Mesenteric fat pad (tissue), 1 donor: ENCODE measurements at places on chromosomes 7 and 10. TPM values are rescaled to one million over a fixed set of nuclear protein-coding genes. Genes with fewer than 3 reads are reported as not detected.

- DNase-seq = no peak
These were observed 236.1 kb upstream of the BMPER start for GRCh38 chr7:33669251-33669670.

- no peak for DNase-seq
These were observed 98.1 kb upstream of the RSU1 start for GRCh38 chr10:16915300-16915699.

DNA sequence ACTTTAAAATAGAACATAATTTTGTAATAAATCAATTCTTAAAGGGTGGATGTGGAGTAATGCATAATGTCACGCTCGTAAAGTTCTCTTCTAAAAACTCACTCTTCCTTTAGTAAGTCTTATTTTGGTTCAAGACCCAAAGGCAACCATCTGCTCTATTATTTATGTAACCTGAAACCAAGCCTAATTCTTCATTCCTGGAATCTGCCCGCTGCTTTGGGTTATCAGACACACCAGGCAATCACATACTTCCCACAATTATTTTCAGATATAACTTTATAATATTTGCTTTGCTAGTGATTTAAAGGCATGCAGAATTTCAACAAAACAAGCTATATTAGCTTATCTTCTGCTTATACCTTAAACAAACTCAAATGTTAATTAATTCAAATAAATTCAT is 39.0 kb downstream of the RAB11FIP2 start:
- no peak for DNase-seq

DNA sequence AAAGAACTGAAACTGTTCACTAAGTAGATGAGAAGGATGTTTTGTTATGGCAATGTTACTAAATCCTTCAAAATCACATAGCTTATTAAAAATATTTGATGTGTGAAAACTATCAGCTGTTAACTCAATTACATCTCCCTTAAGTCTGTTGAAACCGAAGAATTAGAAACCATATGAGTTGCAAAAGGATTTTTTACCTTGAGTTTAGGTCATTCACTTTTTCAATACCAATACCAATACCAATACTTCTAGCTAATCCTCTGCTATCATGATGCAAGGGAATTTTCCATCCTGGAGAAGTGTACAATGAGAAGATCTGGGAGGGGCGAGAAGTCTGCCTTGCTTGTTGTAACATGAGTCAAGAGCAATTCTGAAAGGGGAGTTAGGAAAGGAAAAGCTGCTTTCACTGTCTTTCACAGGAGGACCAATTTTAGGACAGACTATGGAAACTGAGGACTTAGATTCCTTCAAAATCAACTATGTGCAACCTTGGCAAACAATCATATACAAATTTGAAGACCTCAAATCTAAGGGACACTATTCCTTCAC is 199.7 kb downstream of the IMMP2L start:
- DNase-seq = no peak

DNA sequence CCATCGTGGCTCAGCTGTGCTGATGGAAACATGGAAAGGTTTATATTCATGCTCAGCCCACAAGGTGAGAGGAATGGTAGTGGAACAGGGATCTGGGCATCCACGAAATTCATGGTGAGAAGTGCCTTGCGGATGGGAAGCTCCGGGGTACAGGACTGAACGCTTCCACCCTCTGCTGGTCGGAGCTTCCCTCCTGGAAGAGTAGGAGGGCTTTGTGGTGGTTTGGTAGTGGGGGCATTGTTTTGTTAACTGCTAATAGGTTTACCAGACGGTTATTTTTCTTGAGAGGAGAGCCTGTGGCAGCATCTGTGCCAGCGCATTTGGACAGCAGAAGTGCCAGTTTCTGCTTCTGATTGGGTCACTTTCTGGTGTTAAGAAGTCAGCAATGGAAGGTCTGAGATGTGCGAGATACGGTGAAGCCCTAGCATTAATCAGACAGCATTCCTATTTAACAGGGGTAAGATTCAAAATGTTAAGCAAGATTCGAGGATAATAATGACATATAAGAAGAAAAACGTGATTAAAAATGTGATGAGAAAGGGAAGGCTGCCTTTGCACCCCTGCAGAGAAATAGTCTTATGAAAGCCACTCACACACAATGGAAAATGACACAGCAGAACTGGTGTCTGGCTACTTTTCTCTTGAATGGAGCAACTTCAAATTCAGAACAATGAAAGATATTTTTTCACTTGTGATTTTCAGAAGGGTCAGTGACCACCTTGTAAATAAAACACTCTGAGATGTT is 17.7 kb downstream of the ABCA13 start:
- DNase-seq = no peak

DNA sequence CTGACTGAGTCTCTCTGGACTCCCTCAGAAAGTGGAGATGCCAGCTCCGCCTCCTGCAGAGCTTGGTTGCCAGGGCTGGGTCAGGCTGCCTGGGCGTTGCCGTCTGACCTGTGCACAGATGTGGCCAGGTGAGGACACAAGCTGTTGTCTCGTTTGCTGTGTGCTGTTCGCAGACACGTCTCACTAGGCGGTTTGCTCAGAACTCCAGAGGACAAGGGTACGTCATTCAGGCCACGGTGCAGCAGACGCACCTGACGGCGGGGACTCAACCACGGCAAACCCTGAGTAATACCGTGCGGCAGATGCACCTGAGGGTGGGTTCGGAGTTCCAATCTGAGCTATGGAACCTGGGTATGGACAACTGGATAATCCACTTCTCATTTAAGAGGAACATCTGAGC is 11.7 kb downstream of the GPER1 start:
- DNase-seq = no peak

- DNase-seq = peak; percentile 90
These were observed 97.8 kb downstream of the CHST15 start for GRCh38 chr10:123995461-123996131.

DNA sequence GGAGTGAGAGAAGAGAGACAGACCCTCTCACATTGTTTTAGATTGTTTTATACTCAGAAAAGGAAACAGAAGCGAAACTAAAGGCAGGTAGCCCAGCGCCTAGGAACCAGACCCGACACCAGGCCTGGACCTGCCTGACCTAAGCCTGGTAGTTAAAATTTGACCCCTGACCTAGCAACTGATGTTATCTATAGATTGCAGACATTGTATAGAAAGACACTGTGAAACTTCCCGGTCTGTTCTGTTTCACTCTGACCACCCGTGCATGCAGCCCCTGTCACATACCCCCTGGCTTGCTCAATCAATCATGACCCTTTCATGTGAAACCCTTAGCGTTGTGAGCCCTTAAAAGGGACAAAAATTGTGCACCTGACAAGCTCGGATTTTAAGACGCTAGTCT is 31.6 kb downstream of the VIPR2 start:
- no peak for DNase-seq

GRCh38 chr10:106450966-106451365 is 713.5 kb downstream of the SORCS1 start:
- no peak for DNase-seq

DNA sequence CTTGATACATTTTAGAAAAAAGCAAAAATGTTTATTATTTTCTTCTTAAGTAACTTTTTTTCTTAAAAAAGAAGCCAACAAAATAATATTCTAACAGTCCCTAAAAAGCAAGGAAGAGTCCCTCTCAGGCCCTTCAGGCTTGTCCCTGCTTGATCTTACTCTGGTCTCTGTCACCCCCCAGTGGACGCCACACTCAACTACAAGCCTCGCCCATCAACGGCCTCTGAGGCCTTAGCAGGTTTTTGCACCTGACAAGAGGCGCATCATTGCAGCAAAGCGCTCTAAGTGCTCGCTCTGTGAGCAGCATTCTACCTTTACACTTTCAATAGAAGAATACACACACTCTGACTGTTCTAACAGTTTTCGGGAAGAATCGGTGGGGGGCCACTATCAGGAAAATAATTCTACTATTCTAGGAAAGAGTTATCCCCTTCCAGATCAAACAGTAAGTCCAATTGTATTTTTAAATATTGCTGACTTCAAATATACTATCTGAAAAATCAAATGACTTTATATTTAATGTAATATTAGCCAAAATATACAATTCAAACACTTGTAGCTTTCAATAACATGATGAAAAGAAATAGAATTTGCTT is 139.2 kb downstream of the USP6NL start:
- DNase-seq = no peak

DNA sequence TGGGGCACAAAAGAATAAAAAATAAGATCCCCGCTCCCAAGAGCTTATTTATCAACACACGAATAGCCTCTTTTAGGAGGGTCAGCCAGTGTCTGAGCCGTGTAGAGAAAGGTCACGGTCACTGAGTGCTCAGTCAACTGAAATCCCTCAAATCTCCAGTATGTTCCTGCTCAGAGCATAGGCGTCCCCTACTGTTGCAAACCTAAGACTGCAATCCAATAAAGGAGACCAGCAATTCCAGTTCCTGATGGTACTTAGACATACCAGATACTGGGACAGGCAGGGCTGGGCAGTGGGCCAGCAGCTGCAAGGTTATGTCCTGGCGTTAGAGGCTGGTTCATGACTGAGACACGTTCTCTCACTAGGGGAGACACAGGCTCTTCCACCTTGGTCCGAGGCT is 93.6 kb downstream of the CACNB2 start:
- DNase-seq = no peak

DNA sequence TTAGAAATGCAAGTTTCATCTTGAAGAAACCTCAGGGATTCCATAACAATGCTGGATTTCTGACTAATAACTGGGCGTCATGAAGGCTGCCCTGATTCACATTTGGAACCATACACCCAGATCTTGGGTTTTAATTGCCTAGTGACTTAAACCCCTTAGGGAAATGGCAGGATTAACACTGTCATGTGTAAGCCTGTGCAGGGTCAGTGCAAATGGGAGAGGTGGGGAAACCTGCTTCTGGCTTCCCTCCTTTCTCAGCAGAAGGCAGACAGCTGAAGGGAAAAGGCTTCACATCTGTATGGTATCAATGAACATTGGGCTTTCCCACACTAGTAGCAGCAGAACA is 364.2 kb downstream of the ANKRD30A start:
- no peak for DNase-seq

Gene CFAP46
- not detected for total RNA-seq

Gene SKAP2
- 45.9 TPM for total RNA-seq

Gene ASB13
- 23.5 TPM for total RNA-seq

Gene ZNF503
- total RNA-seq = 16.8 TPM

Gene UTF1
- not detected for total RNA-seq

Gene KIAA1549
- total RNA-seq = 2.4 TPM

Gene CH25H
- 4.8 TPM for total RNA-seq
